Thoracic aorta (tissue), 2 donors: ENCODE measurements at places on chromosomes 13 and 19.

DNA sequence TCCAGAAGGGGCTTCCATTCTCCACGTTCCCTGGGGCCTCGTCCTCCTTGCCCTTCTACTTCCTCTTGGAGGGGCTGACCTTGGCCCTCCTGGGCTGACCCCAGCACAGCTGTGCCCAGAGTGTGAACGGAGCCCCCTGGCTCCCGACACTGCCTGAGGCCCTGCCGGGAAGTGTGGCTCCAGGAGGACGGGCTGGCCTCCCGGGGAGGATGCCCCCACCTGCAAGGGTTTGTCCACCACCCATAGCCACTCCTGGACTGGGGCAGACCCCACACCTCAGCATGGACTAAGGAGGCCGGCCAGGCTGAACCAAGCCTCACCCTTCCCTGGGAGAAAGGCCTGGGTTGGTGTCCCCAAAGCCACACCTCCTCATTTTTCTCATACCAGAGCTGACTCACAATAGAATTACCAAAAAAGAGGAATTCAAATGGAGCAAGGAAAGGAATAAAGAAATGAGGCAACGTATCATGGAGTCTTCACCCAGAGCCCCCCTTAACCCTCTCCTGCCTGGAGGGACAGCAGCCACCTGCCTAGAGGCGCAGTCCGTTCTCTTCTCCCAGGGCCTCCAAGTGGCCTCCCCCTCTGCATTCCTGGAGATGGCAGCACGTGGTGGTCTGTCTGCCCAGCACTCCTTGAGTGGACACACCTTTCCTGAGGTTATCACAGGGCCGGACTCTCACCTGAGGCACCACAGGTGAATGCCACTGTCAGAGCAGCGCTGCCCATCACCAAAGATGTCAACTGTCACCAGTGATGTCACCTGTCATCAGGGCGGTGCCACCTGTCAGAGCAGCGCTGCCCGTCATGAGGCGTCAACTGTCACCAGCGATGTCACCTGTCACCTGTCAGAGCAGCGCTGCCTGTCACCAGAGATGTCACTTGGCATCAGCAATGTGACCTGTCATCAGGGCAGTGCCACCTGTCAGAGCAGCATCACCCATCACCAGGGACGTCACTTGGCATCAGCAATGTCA is 3.1 kb upstream of the C13orf46 start:
- H3K27me3 ChIP-seq, result no peaks in the 10 kb centered on the region
- peaks cover 20% of the 10 kb centered on the region for H3K4me1 ChIP-seq
- peak; percentile 2 for DNase-seq
- H3K27ac ChIP-seq, result peak overlapping the region; percentile 51
- peaks cover 39% of the 10 kb centered on the region for H3K36me3 ChIP-seq

DNA sequence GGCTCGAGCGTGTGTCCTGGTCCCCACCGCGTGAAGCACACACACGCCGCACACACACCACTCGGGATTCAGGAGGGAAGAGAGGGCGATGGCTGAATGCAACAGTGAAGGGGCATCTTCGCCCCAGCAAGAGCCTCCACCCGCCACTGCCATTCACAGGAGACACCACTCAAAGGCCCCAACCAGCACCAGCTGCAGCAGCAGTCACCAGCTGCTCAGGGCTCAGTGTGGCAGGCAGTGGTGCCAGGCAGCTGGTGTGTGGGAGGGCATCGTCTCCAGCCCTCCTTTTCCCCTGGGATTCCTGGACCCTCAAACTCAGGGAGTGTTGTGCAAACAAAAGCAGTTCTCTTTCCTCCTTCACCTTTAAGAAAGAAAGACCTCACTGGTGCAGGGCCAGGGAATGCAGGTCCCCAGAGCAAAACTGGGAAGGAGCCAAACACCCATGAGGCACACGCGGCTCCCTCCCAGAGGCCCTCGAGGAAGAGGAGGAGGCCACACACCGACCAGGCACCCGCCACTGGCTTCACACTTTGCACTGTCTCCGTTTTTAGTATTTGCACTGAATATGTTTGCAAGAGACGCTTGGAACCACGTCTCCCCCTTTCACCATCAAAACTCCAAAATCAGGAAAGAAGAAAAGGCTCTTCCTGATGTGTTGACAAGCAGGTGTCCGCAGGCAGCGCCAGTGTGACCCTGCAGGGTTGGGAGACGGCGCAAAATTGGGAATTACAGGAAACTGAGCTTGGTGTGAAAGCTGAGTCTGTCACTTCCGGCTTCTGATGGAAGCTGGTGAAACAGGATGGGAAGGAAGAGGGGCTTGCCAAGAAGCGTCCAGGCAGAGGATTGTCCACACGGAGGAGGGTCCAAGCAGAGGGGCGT is 26.4 kb upstream of the F7 start:
- no peak for DNase-seq
- H3K36me3 ChIP-seq, result peaks cover 2% of the 10 kb centered on the region
- H3K27ac ChIP-seq, result no peak overlapping the region

GRCh38 chr19:5631567-5632240 is 8.8 kb downstream of the SAFB start:
- no peak for DNase-seq
- peaks cover 11% of the 10 kb centered on the region for H3K36me3 ChIP-seq
- H3K4me3 ChIP-seq, result peak overlapping the region; percentile 8
- peaks cover 48% of the 10 kb centered on the region for H3K4me1 ChIP-seq

DNA sequence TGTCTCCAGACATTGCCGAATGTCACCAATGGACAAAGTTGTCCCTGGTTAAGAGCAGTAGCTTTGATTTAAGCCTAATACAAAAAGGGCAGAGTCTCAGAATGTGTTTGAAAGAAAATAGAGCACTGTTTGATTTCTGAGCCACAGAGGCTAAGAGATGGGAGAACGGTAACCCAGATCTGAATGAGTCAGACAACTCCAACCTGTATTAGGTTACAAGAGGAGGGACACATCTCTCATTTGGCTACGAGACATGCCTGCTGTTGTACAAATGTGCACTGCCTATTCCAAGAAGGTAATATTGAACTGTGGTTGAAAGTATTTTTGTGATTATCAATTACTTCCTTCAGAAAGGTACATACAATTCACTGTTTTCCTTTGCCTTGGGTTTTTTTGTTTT is 4.9 kb upstream of the HSPH1 start:
- H3K27me3 ChIP-seq, result no peaks in the 10 kb centered on the region
- no peaks in the 10 kb centered on the region for H3K36me3 ChIP-seq
- H3K4me3 ChIP-seq, result no peak overlapping the region
- no peak overlapping the region for H3K27ac ChIP-seq
- H3K4me1 ChIP-seq, result no peaks in the 10 kb centered on the region

DNA sequence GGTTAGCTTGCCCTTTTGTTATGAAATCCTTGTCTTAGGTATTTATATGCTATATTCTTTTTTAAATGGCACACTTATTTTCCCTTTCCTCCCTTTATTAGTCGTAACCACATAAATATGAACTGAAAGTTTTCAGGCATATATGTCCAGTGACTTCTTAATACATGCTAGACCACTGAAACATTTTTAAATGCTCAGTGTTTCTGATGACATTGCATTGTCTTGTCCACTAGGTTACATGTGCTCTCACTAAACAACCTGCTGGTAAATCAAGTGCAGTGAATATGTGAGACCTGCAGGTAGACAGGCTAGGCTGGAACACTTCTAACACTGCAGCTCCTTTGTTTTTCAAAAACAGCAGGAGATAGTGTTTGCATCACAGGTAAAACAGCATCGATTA is 332.6 kb upstream of the DACH1 start:
- H3K4me3 ChIP-seq, result no peak overlapping the region
- H3K27me3 ChIP-seq, result no peaks in the 10 kb centered on the region

DNA sequence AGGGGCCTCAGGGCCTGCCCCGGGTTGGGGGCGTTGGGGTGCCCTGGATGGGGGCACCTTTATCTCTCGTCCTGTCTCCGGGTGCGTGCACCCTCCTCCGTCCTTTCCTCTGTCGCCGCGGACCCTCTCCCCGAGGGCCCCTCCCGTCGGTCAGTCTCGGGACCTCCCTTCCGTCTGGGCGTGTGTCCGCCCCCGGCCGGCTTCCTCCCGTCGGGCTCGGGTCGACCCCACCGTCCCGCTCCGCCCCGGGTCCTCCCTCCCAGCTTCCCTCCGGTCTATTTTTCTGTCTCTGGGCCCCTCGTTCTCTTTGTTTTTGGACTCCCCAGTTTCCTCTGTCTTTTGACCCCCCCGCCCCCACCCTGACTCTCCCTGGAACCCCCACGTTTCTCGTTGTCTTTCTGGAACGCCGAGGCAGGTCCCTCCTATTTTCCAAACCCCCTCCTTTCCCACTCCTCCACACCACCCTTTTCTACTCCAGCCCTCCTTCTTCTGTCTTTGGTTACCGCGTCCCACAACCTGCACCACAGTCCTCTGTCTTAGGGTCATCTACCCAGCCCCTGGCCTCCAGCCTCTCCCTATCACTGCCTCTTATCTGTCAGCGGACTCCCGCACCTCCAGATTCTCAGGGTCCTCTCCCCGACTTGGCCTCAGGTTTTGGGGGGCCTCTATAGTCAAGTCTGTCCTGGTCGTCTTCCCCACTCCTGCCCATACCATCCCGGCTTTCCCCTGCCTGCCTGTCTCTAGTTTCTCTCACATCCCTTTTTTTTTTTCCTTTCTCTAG is 757 bp downstream of the EGLN2 start:
- H3K27me3 ChIP-seq, result no peaks in the 10 kb centered on the region
- peak overlapping the region; percentile 91 for H3K4me3 ChIP-seq
- H3K36me3 ChIP-seq, result peaks cover 3% of the 10 kb centered on the region
- no peak for DNase-seq
- peaks cover 57% of the 10 kb centered on the region for H3K4me1 ChIP-seq
